ENCODE measurements at places on chromosomes 1 and 21.

- no peak for DNase-seq
Observed at GRCh38 chr1:208541225-208541855, 297.2 kb upstream of the PLXNA2 start.

- DNase-seq, result no peak
Observed at GRCh38 chr1:230031131-230031530, 35.9 kb upstream of the GALNT2 start.

DNA sequence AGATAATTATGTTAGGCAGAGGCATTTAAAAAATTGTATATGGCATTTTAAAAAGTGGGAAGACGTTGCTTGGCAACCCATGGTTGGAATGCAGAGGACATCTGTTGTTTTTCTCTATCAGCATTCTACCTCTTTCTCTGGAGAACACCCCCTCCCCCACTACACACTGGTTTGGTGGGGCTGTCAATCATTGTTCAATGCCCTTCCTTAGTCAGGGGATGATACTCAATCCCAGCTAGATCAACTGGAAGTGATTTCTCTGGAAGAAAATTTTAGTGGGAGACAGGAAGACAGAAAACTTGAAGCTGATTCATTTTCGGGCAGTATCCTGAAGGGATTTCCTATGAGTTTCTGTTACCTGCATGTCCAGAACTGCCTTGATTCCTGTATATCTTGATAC, 35.7 kb upstream of the CAP1 start:
- peak; percentile 95 for DNase-seq

DNA sequence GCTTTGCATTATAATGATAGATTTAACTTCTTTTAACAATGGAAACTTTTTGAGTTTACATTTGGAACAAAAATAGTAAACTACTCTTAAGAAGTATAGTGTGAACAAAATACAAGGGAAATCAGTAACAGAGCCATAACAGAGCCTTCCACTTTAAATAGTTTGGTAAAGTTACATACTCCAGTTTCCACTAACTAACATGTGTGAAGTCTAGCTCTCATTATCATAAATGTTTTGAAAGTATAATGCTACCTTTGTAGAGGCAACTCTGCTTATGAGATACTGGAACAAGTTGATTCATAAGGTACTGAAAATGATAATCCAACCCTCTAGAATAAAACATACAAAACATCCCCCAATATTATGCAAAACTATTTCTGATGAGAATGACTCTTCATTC, 1155.1 kb upstream of the ADGRL2 start:
- no peak for DNase-seq

- DNase-seq, result peak; percentile 69
Observed at GRCh38 chr1:109185990-109186732, 27.6 kb upstream of the SARS1 start.

GRCh38 chr21:41220208-41220733, 52.3 kb downstream of the BACE2 start:
- no peak for DNase-seq

- DNase-seq, result no peak
Observed at GRCh38 chr21:43211760-43212115, 42.9 kb downstream of the CRYAA start.

- DNase-seq, result peak; percentile 73
Observed at GRCh38 chr1:212315907-212316306, 30.7 kb downstream of the PPP2R5A start.

GRCh38 chr1:39713557-39713956, 22.3 kb upstream of the HPCAL4 start:
- DNase-seq, result no peak

GRCh38 chr1:177487481-177487880, 316.7 kb downstream of the BRINP2 start:
- DNase-seq, result peak; percentile 85

DNA sequence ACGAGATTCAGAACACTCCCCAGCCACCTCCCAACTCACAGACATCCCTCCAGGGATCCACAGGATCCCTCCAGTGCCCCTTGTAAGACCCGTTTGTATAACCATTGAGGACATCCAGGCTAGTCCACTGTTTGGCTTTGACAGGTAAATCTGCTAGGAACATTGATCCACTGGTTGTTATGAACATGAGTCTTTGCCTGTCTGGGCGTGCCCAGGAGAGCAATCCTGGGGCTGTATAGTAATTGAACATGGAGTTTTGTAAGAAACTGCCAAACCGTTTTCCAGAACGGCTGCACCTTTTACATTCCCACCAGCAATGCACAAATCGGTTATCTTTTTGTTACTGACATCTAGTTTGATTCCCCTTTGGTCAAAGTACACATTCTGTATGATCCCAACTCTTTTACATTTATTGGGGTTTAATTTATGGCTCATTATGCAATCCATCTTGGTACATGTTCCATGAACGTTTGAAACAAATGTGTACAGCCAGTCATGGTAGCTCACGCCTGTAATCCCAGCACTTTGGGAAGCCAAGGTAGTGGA, 88.7 kb downstream of the WDR4 start:
- no peak for DNase-seq

Measured in NCI-H82 (cell line).